ENCODE measurements at places on chromosomes 1 and 21. TPM values are rescaled to one million over a fixed set of nuclear protein-coding genes. Genes with fewer than 3 reads are reported as not detected.

The SPTA1 gene
- total RNA-seq, result not detected

The OPN3 gene
- 7.3 TPM for total RNA-seq

The FAM43B gene
- not detected for total RNA-seq

The EXO1 gene
- 0.41 TPM for total RNA-seq

DNA sequence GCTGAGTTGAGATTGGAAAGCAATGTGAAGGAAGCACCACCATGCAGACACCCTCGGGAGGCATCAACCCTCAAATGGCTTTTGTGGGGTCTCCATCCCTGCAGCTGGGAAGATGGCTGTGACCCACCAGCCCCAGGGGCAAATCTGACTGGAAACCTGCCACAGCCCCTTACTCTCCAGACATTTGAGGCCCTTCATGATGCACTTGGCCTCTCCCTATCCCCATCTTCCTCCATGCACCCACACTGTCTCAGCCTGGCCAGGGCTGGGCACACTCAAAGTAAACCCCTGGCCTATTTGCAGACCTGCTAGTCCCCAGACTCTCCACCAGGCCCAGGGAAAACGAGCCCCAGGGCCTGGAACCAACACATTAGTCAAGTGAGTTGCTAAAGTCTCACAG lies 205.2 kb downstream of the MATN1 start:
- H3K27ac ChIP-seq, result no peak overlapping the region
- no peak overlapping the region for H3K4me3 ChIP-seq
- DNase-seq, result no peak
- peaks cover 33% of the 10 kb centered on the region for H3K27me3 ChIP-seq
- H3K36me3 ChIP-seq, result no peaks in the 10 kb centered on the region

- H3K36me3 ChIP-seq, result no peaks in the 10 kb centered on the region
- no peaks in the 10 kb centered on the region for H3K4me1 ChIP-seq
- no peak overlapping the region for H3K27ac ChIP-seq
- DNase-seq, result no peak
- no peak overlapping the region for H3K4me3 ChIP-seq
- H3K27me3 ChIP-seq, result no peaks in the 10 kb centered on the region
Measured at GRCh38 chr1:183720028-183720427, 66.9 kb upstream of the APOBEC4 start.

- no peak for DNase-seq
- H3K36me3 ChIP-seq, result no peaks in the 10 kb centered on the region
- no peaks in the 10 kb centered on the region for H3K27me3 ChIP-seq
- no peak overlapping the region for H3K4me3 ChIP-seq
- H3K27ac ChIP-seq, result no peak overlapping the region
- no peaks in the 10 kb centered on the region for H3K4me1 ChIP-seq
Measured at GRCh38 chr1:239555350-239555749, 169.0 kb downstream of the CHRM3 start.

- H3K4me3 ChIP-seq, result no peak overlapping the region
- peaks cover 4% of the 10 kb centered on the region for H3K4me1 ChIP-seq
- DNase-seq, result no peak
- H3K27ac ChIP-seq, result no peak overlapping the region
- H3K36me3 ChIP-seq, result no peaks in the 10 kb centered on the region
Measured at GRCh38 chr1:244231193-244231571, 180.1 kb downstream of the ZBTB18 start.

DNA sequence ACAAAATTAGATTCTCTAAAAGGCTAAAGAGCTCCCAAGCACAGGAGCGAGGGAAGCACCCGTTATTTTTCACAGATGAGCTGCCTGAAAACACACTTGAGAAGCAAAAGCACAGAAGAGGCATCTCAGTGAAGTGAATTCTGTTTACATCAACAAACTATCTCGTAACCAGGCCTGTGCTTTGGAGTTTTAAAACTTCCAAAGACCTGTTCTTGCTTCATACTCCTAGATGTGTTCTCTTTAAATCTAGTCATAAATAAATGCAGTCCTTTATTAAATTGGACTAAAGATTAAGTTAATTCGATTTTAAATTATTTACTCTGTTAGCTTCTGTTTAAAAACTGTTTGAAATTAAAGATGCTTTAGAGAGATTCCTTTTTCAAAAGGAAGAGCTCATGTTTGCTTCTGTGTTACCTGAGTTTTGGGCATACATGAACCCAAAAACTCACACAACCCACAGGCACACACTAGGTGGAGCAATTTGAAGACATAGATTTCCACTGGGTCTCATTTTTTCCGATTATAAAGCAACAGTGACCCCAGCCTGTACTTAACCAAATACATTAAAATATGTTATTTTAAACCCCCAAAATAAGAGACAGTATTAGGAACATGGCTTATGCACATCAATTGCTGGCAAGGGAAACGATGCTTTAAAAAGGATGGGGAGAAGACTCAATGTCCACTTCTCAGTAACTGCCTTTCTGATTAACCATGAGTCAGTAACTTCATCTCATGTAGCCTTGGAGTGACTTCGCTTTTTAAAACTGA lies 648.2 kb downstream of the SMYD3 start:
- no peak for DNase-seq
- H3K27me3 ChIP-seq, result no peaks in the 10 kb centered on the region
- no peak overlapping the region for H3K4me3 ChIP-seq

- no peak overlapping the region for H3K4me3 ChIP-seq
- H3K27ac ChIP-seq, result no peak overlapping the region
- no peak for DNase-seq
- no peaks in the 10 kb centered on the region for H3K36me3 ChIP-seq
- H3K4me1 ChIP-seq, result peaks cover 4% of the 10 kb centered on the region
Measured at GRCh38 chr1:240539769-240540414, 72.1 kb downstream of the GREM2 start.

GRCh38 chr1:12063141-12064072 lies at the start of gene TNFRSF8:
Gene TNFRSF8, plus strand, starts transcription at chr1:12063303. Its CDS starts 296 bp downstream, at chr1:12063599.
- H3K27me3 ChIP-seq, result peaks cover 8% of the 10 kb centered on the region
- no peak within 1 kb of the TSS for H3K27ac ChIP-seq
- H3K4me1 ChIP-seq, result peaks cover 48% of the 10 kb centered on the region
- no peaks in the 10 kb centered on the region for H3K36me3 ChIP-seq
- no peak for DNase-seq

DNA sequence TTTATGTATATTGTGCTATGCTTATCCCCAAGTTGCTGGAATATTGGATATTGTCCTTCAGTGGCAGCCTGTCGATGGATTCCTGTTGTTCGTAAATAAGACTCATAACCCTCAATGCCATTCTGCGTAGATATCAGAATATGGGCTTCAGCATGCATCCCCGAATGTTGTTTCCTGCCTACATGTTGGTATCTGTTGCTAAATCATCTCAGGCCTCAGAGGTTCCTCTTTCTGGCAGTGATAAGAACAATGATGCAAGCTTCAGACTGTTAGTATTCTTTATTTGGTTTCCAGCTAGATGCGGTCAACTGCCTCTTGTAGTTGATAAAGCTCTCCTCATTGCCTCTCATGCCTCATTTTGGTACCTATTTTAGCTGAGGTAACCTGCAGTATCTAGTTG lies 2082.6 kb downstream of the MRPL39 start:
- no peaks in the 10 kb centered on the region for H3K4me1 ChIP-seq
- H3K36me3 ChIP-seq, result no peaks in the 10 kb centered on the region
- DNase-seq, result no peak
- no peaks in the 10 kb centered on the region for H3K27me3 ChIP-seq

- no peaks in the 10 kb centered on the region for H3K36me3 ChIP-seq
- no peak overlapping the region for H3K27ac ChIP-seq
- H3K4me1 ChIP-seq, result no peaks in the 10 kb centered on the region
- no peak overlapping the region for H3K4me3 ChIP-seq
Measured at GRCh38 chr21:20617130-20617529, 381.1 kb upstream of the NCAM2 start.

DNA sequence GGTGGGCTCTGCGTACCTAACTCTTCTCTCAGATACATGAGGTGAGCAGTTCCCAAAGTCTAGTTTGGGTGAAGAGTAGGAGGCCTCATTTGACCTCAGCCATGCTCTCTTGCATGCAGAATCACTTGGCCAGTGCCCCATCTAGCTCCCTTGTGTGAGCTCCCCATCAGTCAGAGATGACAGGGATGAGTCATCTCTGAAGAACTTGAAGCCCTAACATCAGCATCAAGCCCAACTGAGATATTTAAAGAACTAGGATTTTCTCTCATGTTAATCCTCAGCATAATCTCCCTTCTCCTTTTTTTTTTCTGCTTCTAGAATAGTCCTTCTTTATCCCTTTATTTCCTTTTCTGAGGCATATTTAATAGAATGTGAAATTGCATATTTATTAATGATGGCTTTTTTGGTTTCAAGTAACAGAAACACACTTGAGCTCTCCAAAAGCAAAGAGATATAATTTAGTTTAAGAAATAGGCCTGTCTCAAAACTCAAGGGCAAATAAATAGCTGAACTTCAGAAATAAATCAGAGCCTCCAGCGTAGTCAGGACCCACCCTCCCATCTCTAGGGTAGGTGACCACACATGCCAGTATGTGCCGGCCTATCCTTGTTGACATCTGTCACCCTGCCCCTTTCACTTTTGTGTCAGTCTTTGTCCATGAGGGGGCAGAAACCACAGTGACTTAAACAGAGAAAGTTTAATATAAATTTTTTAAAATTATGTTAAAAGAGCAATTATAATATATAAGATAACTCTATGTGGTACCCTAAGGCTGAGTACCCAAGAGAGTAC lies 112.3 kb downstream of the TSEN15 start:
- DNase-seq, result no peak
- no peaks in the 10 kb centered on the region for H3K27me3 ChIP-seq
- H3K27ac ChIP-seq, result no peak overlapping the region

Measured in T-cell (primary cell).